ENCODE measurements at places on chromosomes 6 and 20. TPM values are rescaled to one million over a fixed set of nuclear protein-coding genes. Genes with fewer than 3 reads are reported as not detected.

The CALHM4 gene
- not detected for total RNA-seq

The PCNA gene
- 204 TPM for total RNA-seq

The MAP3K4 gene
- 32.1 TPM for total RNA-seq

The POPDC3 gene
- 0.24 TPM for total RNA-seq

The BANF2 gene
- total RNA-seq: not detected

The AGPAT4 gene
- 9.2 TPM for total RNA-seq

The GGTLC1 gene
- total RNA-seq: not detected

The GLP1R gene
- not detected for total RNA-seq

The SIRPB2 gene
- 3.0 TPM for total RNA-seq

The IL17F gene
- total RNA-seq: 0.32 TPM

The HLA-DOA gene
- total RNA-seq: 1.6 TPM

The NR2E1 gene
- not detected for total RNA-seq

The WFDC10A gene
- total RNA-seq: not detected

DNA sequence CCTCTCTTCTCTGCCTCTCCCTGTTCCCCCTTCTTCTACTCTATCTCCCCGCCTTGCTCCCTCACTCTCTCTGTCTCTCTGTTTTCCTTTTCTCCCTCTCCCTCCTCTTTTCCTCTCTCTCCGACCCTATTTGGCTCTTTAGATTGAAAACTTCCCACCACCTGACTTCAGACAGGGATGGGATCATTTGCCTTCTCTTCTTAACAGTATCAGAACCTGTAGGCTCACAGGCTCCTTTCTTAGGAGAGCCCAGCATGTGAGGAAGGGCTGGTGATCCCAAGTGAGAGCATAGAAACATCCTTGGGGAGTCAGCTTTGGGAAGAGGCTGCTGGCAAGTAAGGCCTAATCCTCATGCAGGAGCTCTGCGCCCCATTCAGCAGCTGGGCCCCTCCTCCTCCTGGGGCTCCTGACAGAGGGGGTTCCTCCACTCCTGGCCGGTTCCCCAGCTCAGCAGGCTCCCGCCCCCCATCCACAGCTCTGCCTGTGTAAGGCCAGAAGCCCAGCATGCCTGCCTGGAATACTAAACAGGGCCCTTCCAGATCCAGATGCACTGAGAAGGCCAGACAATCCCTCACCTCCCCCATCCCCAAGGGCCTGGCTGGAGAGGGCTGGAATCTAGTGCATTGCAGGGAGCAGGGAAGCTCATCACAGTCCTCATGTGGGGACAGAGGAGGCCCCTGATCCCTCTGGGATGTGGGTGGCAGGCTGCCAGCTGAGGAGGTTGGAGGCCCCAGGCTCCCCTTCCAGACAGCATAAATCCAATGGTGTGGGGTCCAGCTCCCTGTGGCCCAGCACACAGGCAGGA lies 93.4 kb downstream of the PTPRT start:
- DNase-seq: no peak

DNA sequence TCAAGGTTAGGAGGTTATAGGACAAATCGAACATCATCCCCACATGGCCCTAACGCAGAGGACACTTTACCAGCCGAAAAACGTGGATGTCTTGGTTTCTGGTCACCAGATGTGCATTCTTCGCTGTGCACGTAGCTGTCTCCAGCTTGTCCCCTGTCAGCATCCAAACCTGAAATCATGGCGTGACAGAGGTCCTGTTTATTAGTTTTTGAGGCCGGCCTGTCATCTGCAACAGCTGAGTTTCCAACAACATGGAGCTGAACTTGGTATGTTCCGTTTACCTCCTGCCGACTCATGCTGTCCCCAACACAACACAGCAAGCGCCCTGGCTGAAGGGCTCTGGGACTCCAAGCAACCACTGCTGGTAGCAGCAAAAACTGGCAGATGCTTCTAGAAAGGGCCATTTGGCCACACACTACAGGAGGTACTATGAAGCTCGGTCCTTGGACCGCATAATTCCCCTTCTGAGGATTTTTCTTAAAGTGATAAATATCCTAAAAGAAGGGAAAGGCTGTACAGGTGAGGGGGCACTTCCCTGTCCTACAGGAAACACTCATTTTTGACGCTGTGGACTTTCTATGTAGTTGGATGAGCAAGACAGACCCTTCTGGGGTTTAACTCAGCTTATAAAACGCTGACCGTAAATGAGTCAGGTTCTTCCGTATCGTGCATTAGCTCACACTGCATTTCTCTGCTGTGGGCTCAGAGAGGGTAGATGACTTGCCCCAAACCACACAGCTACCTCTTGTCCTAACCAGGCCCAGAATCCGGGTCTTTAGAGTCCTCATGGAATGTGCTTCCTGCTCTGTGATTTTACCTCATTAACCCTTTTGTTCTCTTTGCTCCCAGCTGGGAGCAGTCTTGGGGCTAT lies 79.7 kb upstream of the NFATC2 start:
- no peak for DNase-seq

- DNase-seq: no peak
These were observed 57.7 kb downstream of the NFATC2 start for GRCh38 chr20:51484831-51485230.

DNA sequence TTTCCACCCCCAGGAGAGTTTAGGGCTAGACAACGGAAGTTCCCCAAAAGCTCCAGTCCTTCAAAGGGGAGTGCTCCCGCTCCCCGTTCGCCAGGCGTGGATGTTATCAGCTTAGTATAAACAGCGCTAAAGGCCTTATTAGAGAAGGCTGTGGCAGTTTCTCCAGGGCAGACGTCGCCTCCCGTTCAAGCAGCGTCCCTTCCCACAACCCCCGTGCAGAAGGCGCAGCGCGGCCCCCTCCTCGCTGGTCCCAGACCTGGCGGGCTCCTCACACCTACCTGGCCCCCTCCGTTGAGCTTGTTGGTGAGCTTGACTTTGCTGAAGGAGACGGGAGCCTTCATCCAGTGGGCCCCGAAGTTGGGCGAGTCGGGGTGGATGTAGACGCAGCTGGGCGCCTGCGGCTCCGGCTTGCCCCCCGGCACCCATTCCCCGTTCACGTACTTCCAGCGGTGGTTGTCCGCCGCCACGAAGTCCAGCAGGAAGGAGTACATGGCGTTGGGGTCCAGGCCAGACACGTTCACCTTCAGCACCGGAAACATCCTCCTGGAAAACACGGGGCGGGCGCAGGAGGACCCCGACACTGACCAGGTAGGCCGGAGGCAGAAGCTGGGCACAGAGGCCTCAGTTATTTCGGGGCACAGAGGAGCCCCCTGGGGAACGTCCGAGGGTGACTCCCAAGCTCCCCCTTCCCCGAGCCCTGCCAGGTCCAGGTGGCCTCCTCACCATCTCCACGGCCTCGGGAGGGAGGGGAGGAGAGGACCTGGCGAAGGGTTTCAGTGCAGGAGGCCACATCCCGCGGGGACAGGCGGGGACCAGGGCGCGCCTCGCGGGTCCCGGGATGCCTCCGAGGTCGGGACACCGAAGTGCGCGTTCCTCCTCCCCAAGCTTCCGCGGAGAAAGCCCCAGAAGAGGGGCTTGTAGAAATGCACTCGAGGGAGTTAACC lies 1.1 kb downstream of the TBXT start:
- DNase-seq: no peak

- DNase-seq: peak; percentile 47
These were observed 723 bp upstream of the ARID1B start for GRCh38 chr6:156776470-156776839.

- no peak for DNase-seq
These were observed 12.3 kb downstream of the MAP3K7 start for GRCh38 chr6:90574610-90575009.

GRCh38 chr6:23535101-23535500 lies 590.9 kb upstream of the NRSN1 start:
- no peak for DNase-seq

DNA sequence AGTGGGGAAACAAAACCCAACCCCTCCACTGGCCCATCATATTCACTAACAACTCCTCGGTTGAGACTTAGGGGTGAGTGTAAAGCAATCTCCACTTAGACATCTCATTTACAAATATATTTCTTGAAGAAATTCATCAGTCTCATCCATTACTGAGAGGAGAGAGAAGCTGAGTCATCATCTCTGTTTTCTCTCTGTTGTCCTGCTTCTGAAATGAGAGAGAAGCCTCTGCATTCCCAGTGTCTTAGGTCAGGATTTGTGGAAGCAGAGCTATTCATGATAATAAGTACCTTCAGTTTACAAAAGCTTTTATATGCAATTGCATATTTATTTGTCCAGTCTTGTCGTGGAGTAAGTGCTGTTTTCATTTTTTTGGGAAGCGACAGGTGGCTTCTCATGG lies 879 bp downstream of the MEP1A start:
- DNase-seq: no peak

DNA sequence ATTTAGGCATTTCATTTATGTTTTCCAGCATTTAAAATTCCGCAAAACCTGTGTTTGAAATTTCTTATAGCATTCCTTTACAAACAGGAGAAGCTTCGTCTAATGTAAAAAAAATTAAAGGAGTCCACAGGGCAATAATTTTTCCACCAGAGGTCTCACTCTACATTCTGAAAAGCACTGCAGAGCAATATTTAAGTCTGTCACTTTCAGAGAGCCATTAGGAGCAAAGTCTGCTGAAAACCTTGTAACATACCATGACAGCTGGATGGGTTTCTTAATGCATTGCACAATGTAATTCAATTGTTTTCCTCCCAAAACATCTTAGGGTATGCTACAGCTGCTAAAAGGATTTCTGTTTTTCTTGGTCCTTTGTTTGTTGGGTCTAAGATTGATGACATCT lies 18.0 kb downstream of the BAG2 start:
- no peak for DNase-seq

DNA sequence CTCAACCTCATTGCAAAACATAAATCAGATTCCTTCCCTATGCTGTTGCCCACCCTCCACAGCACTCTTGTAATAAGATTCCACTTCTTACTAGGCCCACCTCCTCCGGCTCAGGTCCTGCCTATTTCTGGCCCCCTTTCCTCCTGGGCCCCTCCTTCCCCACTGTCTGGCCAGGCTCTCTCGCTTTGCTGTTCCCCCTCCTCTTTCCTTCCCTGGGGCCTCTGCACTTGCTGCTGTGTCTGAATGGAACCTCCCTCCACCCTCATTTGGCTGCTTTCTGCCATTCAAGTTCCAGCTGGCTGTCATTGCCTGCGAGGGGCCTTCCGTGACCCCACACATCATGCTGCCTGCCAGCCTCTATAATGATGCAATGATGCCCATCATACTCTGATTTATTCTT lies 38.9 kb downstream of the ARHGAP40 start:
- no peak for DNase-seq

DNA sequence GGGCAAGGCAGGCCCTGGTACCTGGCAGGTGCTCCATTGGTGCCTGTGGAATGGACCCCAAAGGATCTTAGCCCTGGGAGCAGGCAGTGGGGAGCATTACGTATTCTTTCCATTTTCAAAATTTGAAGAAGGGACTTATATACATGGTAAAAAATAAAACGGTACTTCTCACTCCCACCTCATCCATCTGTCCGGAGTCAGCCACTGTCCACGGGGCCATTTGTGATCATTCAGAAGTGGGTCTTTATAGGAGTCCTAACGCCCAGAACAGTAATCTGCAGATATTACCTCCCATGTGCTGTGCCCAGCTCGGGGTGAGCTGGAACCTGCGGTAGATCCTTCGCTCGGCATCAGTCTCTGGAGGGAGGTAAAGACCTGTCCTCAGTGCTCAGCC lies 110.4 kb downstream of the SYCP2 start:
- DNase-seq: peak; percentile 13

DNA sequence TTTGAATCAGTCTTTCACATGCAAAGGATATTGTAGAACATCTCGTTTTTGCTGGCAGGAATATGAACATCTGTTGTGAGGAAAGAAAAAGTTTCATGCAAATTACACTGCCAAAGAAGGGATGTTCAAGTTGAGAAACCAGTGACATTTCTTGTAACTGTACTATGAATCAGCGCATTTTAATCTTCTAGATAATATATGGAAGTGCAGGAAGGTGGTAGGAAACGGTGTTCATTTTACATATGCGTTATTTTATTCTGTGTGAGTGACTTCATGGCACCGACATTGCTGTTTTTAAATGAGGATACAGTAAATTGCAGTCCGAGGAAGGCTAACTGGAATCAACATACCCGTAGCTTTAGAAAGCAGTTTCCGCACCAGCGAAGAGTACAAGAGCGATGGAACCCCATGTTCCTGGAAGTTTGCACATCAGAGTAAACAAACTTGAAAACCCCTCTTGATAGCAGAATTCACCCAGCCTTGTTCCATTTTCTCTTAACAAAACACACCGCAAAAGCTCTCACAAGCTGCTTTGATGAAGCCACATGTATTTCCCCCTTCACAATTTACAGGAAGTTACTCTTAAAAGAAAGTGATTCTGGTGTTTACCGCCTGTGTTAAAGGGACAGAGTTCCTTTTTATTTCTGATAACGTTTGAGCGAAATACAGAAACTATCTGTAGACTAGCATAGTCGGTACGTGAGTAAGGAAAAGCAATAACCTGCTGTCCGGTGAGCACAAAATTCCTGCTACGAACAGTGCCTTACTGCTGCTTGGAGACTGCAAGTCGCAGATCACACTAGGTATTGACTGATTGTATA lies 11.5 kb downstream of the PRDM1 start:
- DNase-seq: peak; percentile 51

DNA sequence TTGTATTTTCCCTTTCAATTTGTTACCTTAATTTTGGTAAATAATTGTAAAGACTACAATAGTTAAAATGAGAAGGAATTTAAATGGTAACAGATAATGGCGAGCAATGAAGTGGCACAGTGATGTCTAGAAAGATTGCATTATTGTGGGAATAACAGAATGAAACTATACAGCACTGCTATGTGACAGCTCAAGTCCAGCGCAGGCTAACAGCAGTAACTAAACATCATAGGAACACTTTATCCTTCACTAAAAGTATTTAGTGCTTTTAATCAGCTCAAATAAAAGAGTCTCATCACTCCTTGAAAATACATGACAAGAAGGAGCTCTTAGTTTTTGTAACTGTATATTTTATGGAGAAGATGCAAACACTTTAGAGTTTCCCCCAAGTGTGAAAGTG lies 190.8 kb downstream of the TENT5A start:
- no peak for DNase-seq

DNA sequence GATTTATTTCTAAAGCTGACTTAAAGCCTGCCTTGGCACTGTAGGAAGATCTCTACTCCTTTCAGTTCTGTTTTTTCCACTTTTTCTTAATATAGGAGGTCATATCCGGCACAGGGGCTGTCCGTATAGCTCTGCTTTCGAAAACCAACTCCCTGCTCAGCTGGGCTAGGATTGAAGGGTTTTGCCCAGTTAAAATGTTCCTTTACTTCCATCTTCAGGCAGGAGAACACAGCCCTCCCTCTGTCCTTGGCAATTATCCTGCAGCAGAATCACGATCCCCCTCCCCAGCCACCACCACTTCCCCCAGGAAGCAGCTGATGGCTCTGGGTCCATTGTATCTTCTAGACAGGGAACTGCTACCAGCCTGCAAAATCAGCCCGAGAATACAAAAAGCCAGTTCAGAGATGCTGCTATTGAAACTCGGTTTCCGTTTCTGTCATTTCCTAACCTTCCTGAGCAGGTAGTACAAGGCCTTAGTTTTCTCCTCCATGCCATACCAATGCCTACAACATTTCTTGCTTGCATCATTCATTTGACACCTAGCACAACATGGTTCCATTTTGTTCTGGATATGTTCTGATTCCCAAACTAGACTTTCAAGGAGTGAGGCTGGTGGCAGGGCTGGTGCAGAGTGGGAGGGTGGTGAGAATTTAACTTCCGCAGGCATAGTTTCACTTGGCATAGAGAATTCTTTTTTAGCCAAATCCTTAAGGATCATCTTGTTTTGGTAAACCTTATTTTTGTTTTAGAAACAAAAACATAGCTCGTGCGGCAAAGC lies 53.9 kb downstream of the FAM50B start:
- no peak for DNase-seq

GRCh38 chr20:37228656-37229055 lies 33.0 kb downstream of the GHRH start:
- no peak for DNase-seq

- no peak for DNase-seq
These were observed 106.3 kb downstream of the TNFRSF21 start for GRCh38 chr6:47203266-47203937.

GRCh38 chr20:40087496-40087895 lies 601.5 kb downstream of the MAFB start:
- DNase-seq: no peak
